Stimulated activated CD4-positive, alpha-beta T cell treated with anti-CD3 and anti-CD28 coated beads, TNF-alpha, amount 100 ng/mL, for 4 hours (primary cell): ENCODE measurements at places on chromosomes 2 and 18.
A peak's percentile ranks its signal among the peaks of the same experiment; 100 is the strongest.

GRCh38 chr18:8332286-8332685 lies 277.0 kb upstream of the RAB12 start:
- no peak for DNase-seq

- no peak for DNase-seq
Observed at GRCh38 chr18:22813648-22814328, 119.3 kb upstream of the RBBP8 start.

- no peak for DNase-seq
Observed at GRCh38 chr18:5998166-5998881, 103.0 kb upstream of the TMEM200C start.

GRCh38 chr2:223060201-223060825 lies 8.3 kb downstream of the KCNE4 start:
- no peak for DNase-seq

GRCh38 chr18:6145645-6146306 lies 250.5 kb upstream of the TMEM200C start:
- DNase-seq, result no peak

- DNase-seq, result no peak
Observed at GRCh38 chr2:149427387-149427786, 97.0 kb downstream of the LYPD6 start.

DNA sequence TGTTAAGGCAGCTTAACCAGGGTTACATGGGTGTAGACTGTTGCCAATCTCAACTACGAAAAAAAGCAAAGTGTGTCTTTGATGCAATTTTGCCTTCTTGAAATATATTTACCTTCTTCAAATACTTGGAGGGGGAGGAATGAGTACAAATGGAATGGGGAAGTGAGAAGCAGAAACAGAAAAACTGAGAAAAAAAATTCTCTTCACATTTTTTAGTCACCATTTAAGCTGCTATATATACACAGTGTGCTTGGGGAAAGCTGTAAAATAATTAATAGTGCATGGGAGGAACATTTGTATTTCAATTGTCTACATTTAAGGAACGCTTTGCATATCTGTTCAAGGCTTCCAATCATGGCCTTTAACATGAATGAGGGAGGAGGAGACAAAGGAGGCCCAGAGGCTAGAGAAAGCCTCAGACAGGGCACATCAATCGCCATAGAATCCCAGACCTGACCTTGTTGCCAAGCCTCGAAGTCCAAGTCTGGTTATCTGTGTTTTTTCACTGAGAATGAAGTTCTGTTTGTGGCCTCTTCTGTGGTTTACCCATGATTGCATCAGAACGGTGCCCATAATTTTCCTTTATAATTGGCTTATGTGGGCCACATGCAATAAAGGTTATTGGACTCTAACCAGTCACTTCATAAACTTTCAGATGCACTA lies 158.6 kb downstream of the PIK3C3 start:
- DNase-seq, result no peak

DNA sequence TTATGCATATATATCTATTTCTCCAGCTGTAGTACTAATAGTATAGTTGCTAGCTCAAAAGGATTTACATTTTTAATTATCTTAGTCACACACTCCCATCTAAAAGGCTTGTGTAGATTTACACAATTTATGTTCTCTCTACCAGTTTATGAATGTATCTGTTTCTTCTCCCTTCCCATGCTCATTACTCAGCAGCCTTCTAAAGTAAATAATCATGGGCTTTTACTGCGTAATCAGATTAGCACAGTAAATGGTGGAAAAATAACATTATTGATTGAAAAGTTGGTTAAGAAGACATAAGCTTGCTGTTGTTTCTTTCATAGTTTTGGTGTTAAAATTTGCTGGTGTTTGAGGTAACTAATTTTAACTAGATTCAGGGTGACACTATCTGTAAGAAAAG lies 81.8 kb downstream of the PTPN4 start:
- DNase-seq, result no peak

GRCh38 chr2:20023688-20024087 lies 11.2 kb upstream of the MATN3 start:
- no peak for DNase-seq

GRCh38 chr2:128421861-128422311 lies 103.2 kb upstream of the HS6ST1 start:
- no peak for DNase-seq

GRCh38 chr18:3799515-3799914 lies 349.5 kb downstream of the TGIF1 start:
- DNase-seq, result no peak

DNA sequence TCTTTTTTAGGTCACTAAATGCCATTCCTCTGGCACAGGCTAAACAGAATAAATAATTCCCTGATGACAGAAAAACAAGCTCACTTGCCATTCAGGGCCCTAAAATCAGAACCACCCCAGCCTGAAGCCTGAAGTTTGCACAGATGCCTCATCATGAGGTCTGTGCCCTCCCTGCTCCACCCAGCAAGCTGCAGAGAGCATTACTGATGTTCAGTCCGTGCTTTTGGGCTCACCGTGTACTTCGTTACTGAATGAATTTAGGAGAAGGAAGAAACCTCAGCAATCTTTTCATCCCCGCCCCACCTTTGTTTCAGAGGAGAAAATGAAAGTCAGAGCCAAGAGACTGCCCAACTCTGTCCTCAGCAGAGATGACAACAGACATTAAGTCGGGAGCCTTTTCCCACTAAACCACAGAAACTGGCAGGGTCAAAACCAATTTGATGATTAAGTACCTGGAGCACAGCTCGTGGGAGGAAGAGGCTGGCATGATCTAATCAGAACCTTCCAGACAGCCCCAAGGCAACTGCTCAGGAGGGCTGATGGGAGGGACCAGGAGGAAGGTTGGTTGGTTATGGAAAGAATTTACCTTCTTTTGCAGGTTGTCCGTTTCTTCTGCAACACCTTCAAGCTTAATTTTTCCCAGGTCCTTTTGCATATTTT lies 122.7 kb downstream of the LAMA1 start:
- no peak for DNase-seq

DNA sequence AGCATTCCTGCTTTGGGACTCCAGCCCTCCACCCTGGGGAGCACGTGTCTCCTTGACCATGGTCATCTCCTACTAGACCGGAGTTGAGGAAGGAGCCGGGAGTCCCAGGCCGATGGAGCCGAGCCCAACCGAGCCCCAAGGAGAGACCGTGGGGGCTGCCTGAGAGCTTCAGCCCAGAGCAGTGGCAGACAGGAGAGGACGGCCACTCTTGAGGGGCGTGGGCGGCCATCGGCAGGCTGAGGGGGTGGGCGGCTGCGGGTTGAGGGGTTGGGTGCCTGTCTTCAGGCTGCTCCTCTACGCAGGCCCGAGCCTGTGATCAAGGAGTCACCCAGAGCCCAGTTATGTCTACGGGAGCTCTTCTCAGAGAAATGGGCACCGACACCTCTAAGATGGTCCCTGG lies 158.7 kb downstream of the PXDN start:
- DNase-seq, result no peak

DNA sequence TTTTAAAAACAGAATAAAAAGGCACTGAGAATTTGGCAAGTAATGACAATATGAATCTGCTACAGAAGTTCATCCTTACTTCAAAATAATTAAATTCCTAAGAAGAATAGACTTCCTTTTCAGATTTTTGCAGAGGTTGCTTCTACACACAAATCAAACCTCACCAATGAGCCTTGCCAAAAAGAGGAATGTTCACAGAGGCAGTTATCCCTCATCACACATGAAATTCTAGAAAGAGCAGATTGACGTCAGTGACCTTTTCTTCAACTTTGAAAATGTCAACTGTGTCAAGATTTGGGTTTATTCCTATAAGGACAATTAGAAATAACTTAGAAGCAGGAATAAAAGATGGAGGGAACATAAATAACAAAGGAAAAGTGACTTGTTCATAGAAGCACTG lies 64.6 kb downstream of the MBD2 start:
- DNase-seq, result no peak

DNA sequence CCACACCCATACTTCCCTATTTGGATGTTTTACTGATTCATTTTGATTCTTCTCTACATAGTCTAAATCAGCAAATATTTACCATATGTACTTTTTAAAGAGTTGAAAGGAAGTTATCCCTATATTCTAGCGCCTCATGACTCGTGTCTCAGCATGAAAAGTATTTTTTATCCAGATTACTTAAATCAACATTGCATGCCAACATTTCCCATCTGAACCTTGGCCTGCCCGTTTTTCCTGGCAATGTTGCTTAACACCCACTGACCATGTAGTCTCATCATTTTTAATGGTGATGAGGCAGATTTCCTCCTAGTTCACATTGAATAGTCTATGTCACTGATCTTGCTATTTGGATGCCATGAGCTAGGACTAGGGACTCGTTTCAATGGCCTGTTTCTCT lies 13.2 kb upstream of the SCYGR5 start:
- DNase-seq, result no peak

DNA sequence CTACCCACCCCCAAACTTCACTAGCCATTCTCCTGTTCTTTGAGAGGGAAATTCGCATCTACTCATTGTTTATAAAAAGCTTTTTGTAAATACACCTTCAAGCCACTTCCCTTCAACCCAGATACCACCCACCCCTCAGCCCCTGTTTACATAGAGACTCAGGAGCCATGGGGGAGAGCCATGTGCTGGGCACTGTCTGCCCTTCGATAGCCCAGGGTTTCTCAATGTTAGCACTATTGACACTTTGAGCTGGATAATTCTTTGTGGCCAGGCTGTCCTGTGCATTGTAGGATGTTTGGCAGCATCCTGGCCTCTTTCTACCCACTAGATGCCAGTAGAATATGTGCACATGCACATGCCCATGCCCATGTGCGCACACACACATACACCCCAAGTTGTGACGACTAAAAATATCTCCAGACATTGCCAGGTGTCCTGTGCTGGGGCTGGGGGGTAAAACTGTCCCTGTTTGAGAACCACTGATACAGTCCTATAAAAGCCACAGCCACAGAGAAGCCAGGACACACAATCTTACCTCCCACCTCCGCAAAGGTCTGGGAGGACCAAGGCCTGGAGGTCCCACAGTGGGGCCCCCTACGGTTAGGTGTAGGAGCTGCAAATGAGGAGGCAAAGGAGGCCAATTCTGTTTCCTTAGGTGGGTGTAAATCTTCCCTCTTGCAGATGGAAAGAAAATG lies 44.5 kb upstream of the ASPRV1 start:
- no peak for DNase-seq

GRCh38 chr2:217790681-217791392 lies 212.0 kb downstream of the TNS1 start:
- DNase-seq, result no peak

GRCh38 chr2:157777427-157777826 lies 98.7 kb downstream of the ACVR1 start:
- peak; percentile 5 for DNase-seq

- DNase-seq, result no peak
Observed at GRCh38 chr2:33907866-33908265, 308.8 kb upstream of the FAM98A start.

- DNase-seq, result no peak
Observed at GRCh38 chr18:70387027-70387426, 98.2 kb downstream of the SOCS6 start.

GRCh38 chr2:212193056-212193455 lies 345.5 kb downstream of the ERBB4 start:
- no peak for DNase-seq

DNA sequence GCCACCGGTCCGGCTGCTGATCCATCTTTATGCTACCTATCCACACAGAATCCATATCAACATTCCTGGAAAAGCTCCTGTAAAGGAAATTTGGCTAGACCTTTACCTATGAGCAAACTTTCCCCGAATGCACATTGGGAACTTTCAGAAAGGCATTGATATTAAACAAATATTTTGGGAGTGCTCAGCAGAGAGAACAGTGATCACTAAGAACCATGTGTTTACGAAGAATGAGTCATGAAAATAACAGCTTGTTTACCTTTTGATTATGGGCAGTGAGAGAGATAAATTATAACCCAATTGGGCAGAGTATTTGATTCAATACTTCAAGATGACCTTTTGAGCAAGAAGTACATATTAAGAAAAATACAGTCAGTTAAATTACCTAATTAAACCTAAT lies 189.7 kb upstream of the CDH2 start:
- no peak for DNase-seq

DNA sequence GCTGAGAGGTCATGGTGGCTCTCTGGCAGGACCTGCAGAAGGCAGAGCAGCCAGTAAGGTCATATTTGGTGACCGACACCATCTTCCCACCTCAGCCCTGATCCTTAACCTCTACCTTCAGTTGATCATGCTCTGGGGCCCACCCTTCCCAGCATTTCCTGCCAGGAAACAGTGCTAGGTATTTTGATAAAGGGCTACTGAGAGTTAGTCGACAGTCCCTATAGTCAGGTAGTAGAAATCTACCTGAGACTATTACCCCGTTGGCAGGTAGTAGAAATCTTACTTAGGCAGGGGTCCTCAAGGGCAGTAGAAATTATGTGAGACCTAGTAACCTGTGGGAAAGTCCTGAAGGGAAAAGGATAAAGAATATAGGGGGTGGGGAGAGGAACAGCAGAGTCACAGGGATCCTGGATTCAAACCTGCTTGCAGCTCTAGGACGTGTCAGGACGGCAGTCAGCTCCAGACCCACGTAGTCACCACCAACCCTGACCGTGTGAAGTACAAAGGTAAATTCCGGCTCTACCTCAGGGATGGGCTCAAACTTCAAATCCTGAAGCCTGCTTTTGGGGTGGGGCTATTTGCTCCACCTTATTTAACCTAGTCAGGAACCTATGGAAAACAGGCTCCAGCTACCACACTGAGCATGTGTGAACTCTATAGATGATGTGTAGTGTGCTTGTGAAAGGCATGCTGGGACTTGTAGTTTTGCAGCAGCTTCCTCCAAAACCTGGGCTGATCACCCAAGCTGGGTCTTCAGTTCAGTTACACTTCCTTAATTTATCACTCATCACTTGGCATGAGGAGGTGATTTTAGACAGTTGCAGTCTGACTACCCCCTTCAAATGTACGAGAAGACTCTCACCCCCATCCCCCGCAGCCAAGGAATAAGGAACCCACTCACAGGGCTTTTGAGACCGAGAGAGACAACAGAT lies at the start of gene DQX1:
TSS of gene DQX1 (minus strand) at position 515 of the 932 bp plus-strand sequence. CDS start at position 13, 502 bp downstream.
- no peak for DNase-seq

DNA sequence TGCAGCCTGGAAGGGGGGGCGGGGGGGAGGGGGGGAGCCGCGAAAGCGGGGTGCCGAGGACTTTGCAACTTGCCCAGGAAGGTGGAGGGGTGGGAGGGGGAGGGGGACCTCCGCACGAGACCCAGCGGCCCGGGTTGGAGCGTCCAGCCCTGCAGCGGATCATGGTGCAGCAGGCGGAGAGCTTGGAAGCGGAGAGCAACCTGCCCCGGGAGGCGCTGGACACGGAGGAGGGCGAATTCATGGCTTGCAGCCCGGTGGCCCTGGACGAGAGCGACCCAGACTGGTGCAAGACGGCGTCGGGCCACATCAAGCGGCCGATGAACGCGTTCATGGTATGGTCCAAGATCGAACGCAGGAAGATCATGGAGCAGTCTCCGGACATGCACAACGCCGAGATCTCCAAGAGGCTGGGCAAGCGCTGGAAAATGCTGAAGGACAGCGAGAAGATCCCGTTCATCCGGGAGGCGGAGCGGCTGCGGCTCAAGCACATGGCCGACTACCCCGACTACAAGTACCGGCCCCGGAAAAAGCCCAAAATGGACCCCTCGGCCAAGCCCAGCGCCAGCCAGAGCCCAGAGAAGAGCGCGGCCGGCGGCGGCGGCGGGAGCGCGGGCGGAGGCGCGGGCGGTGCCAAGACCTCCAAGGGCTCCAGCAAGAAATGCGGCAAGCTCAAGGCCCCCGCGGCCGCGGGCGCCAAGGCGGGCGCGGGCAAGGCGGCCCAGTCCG lies 540 bp downstream of the SOX11 start:
- DNase-seq, result no peak

GRCh38 chr2:34652636-34653035 lies 1053.5 kb upstream of the FAM98A start:
- DNase-seq, result no peak
